Left ventricle myocardium inferior (tissue), 1 donor: ENCODE measurements at places on chromosomes 2 and 18.
A peak's percentile ranks its signal among the peaks of the same experiment; 100 is the strongest.

GRCh38 chr18:49494660-49495059 is 7.6 kb upstream of the C18orf32 start:
- no peak for DNase-seq

- no peak for DNase-seq
Observed at GRCh38 chr18:10388373-10388772, 66.1 kb upstream of the APCDD1 start.

DNA sequence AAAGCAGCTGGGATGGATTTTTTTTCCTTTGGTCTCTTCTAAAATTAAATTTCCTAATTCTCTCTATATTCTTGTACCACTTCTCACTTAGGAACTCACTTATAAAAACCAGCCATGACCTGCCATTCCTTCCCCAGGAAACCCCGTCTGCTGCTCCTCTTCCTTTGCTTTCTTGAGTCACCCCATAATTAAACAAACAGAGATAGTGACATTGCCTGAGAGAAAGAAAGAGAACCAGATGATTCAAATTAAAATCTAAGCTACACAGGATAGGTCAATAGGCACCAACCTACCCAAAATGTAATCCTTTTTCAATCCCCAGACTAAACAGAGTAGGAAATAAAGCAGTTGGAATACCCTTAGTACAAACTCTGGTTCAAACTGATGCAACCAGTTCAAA is 9.7 kb downstream of the STK39 start:
- DNase-seq, result no peak

- DNase-seq, result no peak
Observed at GRCh38 chr18:6521803-6522418, 107.2 kb upstream of the L3MBTL4 start.

GRCh38 chr2:102575888-102576287 is 43.5 kb upstream of the SLC9A2 start:
- no peak for DNase-seq

GRCh38 chr2:44510246-44510645 is 148.5 kb downstream of the CAMKMT start:
- no peak for DNase-seq

- DNase-seq, result no peak
Observed at GRCh38 chr2:67256892-67257291, 140.2 kb upstream of the ETAA1 start.

GRCh38 chr2:215363461-215364156 is 51.8 kb downstream of the ATIC start:
- no peak for DNase-seq

DNA sequence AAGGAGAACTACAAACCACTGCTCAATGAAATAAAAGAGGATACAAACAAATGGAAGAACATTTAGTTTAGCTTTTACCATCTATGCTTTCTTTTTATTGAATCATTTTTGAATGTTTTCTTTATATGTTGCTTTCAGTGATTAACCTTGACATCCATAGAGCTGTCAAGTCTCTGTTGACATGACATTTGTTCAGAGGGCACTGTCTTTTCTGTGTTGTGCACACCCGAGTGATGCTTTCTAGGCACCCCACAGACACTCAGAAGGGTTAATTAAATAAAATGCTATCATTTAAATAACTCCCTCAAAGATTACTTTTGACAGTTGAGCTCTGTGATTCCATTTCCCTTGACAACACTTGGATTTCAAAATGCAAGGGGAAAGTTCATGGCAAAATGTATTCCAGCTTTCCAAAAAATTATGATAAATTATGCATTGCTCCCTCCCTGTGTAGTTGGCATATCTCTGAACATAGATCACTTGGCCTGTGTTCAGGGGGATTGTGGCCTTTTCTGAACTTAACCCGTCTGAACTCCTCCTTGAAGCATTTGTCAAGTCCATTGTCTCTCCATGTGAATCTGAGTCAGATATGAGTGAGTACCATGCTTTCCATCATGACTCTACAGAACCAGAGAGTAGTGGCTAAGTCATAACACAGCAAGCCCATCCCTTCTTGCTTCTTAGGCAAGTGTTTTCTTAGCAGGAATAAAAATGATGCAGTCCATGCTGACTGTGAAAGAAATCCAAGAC is 372.6 kb downstream of the RPRM start:
- no peak for DNase-seq

- DNase-seq, result no peak
Observed at GRCh38 chr18:1270081-1270480, 365.4 kb downstream of the ADCYAP1 start.

DNA sequence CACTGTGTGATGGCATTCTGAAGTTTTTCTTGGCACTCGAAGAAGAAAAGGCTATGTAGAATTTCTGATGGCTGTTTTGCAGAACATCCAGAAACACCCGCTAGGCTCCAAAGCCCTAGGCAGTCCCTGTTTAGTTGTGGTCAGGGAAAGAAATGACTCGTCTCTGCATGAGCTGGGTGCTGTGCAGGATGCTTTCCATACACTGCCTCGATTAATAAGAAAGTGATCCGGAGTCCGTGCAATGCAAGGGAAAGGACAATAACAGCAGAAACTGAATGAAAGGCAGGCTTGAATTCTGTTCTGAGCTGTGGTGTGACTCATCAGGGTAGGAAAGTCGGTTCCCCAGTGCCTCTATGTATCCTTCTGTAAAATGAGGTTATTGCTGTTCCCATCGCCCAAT is 18.7 kb downstream of the MAPRE3 start:
- no peak for DNase-seq

- DNase-seq, result no peak
Observed at GRCh38 chr18:3541549-3542386, 91.8 kb downstream of the TGIF1 start.

- no peak for DNase-seq
Observed at GRCh38 chr2:32355976-32356680, 695 bp upstream of the BIRC6 start.

GRCh38 chr2:239916205-239917124 is 108.7 kb downstream of the NDUFA10 start:
- DNase-seq, result no peak

DNA sequence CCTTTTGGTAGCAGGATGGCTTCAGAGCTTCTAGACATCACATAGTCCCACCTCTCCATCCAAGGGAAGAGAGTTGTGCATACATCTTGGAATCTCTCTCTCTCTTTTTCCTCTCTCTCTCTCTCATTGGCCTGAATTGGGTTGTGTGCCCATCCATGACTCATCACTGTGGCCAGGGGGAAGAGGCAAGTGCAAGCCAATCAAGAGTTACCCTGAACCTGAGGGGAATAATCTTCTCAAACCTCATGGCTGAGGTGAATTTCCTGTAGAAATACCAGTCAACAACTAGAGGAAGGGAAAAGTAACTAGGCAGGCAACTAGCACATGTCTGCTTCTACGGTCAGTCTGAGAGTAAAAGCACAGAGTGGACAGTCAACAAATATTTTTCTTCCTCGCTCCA is 7.3 kb upstream of the CHN1 start:
- DNase-seq, result no peak

DNA sequence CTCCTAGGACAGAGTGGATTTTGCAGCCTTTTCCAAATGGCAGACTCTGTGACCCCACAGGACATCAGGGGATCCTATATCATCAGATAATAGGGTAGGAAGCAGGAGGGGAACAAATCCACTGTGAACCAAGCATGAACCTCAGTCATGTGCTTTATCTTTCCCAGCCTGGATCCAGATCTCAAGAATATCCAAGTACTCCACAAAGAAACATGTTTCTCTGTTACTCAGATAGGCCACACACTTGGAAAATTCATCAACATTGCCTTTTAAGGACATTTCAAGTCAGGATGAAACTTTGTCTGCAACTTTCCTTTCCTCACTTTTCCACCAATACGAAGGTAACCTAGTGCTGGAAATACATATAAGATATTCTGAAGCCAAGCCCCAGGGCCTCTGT is 85.8 kb downstream of the RDH14 start:
- DNase-seq, result no peak

- no peak for DNase-seq
Observed at GRCh38 chr2:58032016-58032763, 14.4 kb upstream of the VRK2 start.

- no peak for DNase-seq
Observed at GRCh38 chr2:140639628-140640027, 1491.2 kb downstream of the LRP1B start.

DNA sequence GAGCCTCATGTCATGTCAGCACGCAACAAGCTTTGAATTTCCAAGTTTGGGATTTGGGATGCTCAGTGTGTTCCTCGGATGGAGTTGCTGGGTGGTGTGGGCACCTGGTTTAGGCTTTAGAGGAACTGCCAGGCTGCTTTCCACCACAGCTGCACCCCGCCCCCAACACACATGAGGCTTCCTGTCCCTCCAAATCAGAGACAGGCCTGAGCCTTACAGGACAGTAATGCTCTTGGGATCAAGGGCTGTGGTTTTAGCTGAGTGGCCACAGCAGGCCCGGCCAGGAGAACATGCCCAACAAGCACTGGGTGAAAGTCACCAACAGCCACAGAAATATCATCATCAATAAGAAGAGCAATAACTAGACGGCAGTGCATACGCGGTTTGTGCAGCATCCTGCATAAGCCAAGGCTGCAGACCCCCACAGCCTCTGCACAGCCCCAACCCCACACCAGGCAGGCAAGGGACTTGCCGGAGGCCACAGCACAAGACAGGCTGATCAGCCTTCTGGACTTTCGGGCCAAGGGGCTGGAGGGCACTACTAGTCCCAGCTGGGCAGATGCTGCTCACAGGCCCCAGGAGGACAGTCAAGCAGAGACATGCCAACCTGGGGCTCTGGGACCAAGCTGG is 29.7 kb upstream of the GPC1 start:
- DNase-seq, result no peak

- no peak for DNase-seq
Observed at GRCh38 chr2:236865052-236865451, 220.6 kb upstream of the COPS8 start.

DNA sequence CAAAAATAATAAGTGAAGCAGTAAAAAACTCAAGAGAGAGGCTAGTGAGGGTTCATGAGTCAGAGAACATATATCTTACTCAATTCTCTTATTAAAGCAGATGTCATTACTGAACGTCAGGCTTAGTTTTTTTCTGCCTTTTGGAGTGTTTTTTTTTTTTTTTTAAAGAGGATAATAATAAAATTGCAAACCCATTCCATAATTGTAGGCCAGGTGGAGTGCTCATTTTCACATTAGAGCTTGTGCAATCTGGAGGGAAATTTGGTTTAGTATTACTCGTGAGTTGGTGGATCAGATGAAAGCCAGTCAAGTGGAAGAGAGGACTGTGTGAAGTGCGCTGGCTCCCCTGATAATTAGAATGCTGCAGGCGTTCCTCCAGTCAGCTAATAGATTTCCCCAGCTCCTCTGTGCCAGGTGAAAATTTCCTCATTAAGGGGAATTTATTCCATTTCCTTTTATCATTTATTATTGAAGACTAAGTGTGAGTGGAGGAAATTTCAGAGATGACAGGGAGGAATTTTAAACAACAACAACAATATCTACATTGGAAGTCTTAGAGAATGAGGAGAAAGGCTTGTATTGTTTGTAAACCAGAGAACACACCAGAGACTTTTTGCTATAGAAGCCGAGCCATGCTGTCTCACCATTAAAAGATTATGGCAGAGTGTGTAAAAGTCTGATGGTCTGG is 74.6 kb downstream of the CPS1 start:
- DNase-seq, result no peak

GRCh38 chr2:224997802-224998201 is 44.5 kb downstream of the DOCK10 start:
- no peak for DNase-seq

GRCh38 chr2:43067254-43068040 is 159.0 kb downstream of the ZFP36L2 start:
- no peak for DNase-seq

- DNase-seq, result no peak
Observed at GRCh38 chr18:390741-391478, 109.6 kb downstream of the COLEC12 start.

- no peak for DNase-seq
Observed at GRCh38 chr2:100437751-100438150, 20.3 kb upstream of the CHST10 start.

GRCh38 chr2:208501206-208501605 is 94.6 kb downstream of the PTH2R start:
- no peak for DNase-seq

DNA sequence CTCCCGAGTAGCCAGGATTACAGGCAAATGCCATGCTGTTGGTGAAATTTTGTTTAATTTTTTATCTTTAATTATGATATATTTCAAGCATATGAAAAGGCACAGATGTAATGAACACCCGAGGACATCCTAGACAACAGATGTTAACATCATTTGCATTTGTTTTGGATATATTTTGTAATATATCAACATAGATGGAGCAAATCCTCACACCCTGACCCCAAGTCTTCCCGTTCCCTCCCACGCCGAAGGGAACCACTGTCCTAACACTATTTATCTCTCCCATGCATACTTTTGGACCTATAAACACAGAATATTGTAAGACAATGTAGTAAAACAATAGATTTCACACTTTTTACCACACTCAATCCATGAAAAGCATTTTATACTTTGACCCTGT is 99.5 kb downstream of the GFPT1 start:
- DNase-seq, result no peak

GRCh38 chr2:120546048-120546864 is 189.4 kb upstream of the GLI2 start:
- DNase-seq, result peak; percentile 63

DNA sequence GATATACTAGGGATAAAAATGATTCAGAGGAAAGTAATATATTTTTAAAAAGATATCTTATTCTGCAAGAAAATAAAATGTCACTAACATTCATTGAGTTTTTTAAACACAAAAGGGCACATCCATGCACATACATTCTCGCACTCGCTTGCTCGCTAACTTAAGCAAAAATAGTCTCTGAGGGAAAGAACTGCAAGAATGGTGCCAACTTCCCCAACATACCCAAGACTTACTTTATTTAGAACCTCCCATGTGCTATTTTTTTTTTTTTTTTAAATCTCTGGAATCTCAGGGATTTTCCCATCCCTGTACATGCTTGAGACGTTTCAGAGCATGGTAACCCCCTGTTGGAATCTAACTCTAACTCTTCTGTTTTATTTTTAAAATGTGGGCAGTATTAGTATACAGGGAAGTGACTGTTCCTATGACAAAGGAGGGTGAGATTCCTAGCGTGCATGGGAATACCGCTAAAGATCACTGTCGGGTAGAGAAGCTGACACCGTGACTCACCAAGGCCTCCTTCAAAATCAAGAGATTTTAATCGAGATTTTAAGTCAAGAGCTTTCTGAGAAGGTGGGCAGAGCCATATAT is 187.9 kb upstream of the ZEB2 start:
- no peak for DNase-seq

DNA sequence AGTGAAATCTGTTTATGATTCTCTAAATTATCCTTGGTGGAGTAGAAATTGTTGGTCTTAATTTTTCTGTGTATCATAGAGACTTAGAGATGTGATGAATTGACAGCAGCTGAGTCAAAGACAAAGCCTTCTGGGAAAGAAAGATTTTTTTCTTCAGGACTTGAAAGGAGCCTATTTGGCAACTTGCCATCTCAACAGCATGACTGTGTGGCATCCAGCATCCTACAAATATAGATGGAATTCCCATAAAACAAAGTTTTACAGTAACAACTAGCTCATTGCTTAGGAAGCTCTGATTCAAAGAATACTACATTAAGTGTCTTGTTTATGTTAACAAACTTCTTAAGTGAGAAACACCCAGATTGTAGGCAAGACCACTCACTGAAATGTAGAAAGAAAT is 79.2 kb upstream of the SETBP1 start:
- DNase-seq, result no peak

GRCh38 chr18:50131591-50131990 is 63.4 kb downstream of the MYO5B start:
- no peak for DNase-seq
